Activated T-helper 2 cell treated with anti-CD3 and anti-CD28 coated beads, Interferon-gamma antibody, Interleukin-2, Interleukin-4, amounts not matched to agents 10 μg/mL and 5 μg/mL and 100 μg/mL, durations not matched to agents 14 hours and 24 hours and 36 hours (primary cell): ENCODE measurements at places on chromosomes 7 and 10.

- no peak for DNase-seq
These were observed 6.9 kb upstream of the H2AZ2 start for GRCh38 chr7:44854644-44855364.

DNA sequence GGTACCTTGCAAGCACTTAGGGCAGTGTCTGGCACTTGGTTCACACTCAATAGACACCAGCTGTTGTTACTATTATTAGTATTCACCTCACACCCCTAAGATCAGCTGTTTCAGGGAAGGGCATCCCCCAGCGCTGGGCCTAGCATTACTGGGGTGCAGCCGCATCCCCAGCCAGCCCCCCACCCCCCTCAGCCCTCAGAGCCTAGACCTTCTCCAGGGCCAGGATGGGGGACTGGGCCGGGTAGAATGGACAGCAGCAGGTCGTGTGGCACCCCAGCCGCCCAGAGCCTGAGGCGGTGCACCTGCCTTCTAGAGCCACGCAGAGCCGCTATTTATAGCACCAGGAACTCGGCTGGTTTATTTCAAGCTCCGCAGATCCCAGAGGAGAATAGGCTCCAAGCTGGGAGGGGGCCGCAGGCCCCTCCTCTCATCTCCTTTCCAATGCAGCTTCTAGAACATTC lies 60.5 kb downstream of the GTF2IRD1 start:
- DNase-seq: no peak

DNA sequence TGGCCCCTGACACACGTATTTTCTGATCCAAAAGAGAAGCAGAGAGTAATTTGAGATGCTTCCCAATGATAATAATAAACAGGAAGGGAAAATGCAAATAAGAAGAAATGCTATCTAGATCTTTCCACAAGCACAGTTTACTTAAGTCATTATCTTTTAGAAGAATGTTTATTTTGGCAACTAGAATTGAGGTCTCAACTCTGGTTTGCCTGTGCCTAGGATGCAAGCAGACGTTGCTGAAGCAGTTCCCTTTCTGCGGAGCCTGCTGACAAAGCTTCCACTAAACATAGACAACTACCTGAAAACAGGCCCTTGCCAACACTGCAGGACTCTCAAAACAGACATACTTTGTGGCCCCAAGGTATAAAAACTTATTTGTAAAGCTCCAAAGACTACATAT lies 315.8 kb upstream of the POM121L12 start:
- DNase-seq: no peak

- DNase-seq: no peak
These were observed 41.4 kb downstream of the RAMP3 start for GRCh38 chr7:45198986-45199385.

DNA sequence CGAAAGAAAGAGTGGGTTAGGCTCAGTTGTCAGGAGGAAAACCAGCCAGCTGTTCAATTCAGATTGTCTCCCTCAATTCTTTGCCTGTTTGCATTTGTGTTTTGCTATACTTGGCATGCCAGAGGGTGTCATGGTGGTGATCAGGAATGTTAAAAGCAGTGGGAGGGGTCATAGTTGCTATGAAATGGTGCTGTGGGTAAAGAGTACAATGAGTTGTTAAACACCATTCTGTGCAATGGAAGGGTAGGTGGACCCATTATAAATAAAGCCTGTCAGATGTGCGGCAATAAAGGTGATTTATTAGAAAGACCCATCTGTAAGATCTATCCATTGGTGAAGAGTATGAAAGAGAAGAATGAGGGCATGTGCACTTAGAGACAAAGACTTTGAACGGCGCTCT lies 82.2 kb downstream of the MRPL32 start:
- DNase-seq: no peak

DNA sequence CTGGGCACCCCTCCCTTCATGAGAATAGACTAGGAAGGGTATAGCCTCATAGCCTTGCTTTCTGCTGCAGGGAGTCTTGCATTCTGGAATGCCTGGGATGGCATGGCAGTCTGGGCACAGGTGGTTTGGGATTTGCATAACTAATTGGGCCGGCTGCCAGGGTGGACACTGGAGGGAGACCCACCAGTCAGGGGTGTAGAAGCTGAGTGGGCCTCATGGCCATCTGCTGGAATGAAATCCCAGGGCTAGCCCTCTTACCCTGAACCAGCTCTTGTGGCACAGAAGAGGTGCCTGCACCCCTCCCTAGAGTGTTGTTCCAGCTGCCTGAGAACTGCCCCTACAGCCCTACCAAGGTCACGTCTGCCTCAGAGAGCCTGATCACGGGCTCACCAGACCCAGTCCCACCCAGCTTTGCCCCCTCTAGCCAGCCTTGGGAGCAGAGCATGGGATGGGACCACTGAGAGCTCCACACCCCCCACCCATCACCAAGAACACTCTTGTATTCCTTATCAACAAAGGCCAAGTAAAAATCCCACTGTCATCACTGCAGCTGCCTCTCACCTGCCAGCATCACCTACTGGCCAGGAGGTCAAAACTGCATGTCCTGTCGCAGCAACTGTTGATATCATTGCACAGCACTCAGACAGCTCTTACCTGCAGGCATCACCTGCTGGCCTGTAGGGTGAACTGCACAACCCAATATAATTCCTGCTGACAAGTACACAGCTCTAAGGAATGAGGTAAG lies 148.9 kb downstream of the ZEB1 start:
- DNase-seq: no peak

DNA sequence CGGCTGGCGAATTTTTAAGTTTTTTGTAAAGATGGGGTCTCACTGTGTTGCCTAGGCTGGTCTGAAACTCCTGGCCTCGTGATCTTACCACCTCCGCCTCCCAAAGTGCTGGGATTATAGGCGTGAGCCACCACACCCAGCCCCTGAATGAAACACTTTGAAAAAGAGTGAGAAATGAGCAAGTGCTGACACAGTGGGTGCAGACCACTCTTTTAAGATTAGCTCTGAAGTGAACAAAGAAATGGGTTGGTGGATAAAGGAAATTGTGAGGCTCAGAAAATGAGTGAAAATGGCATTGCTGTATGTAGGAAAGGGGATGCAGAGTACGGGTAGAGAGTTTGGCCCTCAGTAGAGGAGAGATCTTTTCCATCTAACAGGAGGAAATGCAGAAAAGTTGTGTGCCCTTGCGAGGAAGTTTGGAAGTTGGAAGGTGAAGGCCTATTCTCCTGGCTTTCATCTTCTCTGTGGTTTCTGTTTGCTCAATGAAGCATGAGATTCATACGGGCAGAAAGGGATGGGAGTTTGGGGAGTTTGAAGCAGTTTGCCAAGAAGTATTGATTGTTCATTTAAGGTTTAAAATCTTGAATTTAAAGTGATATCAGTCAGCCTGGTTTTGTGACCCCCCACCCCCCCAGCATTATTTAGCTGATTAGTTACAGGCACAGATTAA lies 11.0 kb downstream of the MAPK8 start:
- DNase-seq: no peak

DNA sequence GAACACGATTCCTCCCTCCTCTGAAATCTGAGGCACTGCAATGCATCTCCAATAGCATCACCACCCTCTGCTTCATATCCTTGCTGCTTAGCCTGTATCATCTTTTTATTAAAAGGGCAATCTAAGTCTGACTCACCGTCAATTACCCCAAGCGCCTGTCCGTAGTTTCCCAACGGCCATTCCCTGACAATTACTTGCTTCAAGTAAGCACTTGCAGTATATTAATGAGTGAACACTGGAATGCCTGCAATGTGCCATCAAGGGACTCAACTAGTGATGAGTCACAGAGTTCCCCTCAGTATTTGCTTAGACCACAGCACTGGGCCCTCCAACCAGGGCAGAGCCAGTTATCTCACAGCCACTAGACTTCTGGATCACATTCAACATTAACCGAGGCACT lies 19.5 kb upstream of the PPP1R3C start:
- no peak for DNase-seq

DNA sequence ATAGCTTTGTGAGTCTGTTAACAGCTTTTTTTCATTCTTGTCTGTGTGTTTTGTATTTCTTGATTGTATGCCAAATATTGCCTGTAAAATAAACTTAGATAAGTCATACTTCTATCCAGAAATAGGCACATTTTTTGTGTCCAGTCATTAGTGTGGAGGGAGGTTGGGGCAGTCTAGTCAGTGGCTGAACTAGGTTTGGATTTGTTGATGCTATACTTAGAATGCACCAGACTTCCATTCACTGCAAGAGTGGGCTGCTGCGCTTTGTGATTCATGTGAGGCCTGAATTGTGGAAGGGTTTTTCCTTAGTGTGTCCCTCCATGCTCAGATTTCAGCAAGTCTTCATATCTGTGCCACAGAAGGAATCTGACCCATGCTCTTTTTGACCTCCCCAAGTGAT lies 50.0 kb downstream of the TRUB1 start:
- no peak for DNase-seq

DNA sequence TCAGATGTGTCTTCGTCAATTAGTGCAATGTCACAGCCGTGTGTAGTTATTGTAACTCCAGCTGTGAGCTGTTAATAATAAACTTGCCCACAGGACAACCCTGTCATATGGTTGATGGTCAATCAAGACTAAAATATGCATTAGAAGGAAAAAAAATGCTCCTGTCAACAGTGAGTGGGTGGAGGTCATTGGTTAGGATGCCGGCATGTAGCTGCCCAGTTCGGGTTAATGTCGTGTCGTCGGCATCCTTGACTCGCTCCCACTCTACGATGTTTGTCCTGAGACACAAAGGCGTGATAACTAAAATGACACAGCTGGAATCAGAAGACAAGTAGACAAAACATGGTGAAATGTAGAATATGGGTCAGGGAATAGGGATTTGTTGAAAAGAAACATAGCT lies 442.8 kb upstream of the NPVF start:
- no peak for DNase-seq

GRCh38 chr7:105065104-105065503 lies 51.1 kb downstream of the KMT2E start:
- no peak for DNase-seq

DNA sequence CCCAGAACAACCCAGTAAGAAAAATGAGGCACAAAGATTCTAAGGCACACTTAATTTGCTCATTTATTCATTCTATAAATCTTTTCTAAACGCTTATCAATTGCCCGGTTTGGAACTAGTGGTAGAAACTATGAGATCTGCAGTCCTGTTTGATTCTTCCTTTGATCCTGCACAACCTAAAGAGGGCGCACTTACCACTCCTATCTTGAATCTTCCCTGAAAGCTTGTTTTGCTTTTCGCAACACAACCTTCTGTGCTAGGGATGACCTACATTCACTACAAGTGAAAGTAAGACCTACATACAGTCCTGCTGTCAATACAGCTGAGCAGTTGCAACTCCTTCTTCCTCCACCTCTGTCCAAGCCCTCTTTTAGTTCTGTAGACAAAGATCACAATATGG lies 12.6 kb upstream of the ARL4A start:
- peak; percentile 34 for DNase-seq

- peak; percentile 81 for DNase-seq
These were observed at the start of gene SFXN4 for GRCh38 chr10:119165171-119166117. TSS of gene SFXN4 (minus strand) at chr10:119165714. CDS start at chr10:119165647, 67 bp downstream.

GRCh38 chr10:80855348-80855971 lies 317.8 kb downstream of the SH2D4B start:
- no peak for DNase-seq

GRCh38 chr7:124257638-124258308 lies 224.9 kb upstream of the TMEM229A start:
- DNase-seq: no peak

DNA sequence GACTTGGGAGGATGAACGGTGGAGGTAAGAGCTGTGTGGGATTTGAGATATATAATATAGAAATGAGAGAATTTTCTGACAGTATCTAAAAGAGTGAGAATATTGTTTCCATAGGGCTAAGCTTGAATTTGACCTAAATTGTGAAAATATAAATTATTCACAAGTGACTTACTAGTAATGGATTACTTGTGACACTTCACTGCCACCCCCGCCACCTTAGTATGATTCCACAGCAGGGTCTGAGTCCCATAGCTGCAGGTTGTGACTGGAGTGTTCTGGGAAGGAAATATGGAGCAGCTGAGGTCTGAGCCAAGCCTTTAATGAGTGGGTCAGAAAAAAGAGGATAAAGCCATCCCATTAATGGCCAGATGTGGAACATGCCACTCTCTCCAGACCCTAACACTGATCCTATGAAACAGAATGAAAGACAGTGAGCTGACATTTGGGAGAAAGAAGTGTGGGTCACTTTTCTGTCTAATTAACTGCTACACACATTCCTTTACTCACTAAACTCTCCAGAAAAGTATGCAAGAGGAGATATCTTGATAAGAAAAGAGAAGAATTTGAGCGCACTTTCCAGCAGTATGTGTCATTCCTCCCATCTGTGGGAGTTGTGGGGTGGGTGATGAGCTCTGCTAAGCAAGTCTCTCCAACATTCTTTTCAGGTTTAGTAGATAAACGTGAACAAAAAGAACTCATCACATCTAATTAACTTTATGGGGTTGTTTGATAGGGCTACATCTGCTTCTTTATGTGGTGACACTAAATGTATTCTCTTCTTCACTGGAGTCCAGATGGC lies 1193.4 kb downstream of the SORCS3 start:
- DNase-seq: no peak

DNA sequence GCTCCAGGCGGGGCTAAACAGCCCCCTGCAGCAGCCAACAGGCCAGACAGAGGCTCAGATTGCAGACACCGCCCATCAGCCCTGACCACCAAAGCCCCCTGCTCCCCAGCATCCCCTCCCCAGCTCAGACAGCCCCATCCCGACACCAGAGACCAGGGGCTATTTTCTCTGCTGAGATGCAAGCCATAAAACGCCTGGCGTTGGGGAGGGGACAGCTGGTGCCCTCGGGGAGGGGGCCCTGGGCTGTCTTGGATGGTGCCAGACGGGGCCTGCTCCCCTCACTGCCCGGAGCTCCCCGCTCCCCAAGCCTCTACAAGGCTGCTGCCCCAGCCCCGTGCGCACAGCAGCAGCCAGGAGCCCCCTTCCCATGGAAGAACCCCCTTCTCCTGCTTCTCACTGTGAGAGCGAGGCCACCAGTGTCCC lies 31.8 kb downstream of the GET4 start:
- DNase-seq: no peak

- DNase-seq: no peak
These were observed 28.9 kb downstream of the LRRC27 start for GRCh38 chr10:132360766-132361447.

GRCh38 chr10:18423058-18423637 lies 228.2 kb downstream of the NSUN6 start:
- DNase-seq: no peak

DNA sequence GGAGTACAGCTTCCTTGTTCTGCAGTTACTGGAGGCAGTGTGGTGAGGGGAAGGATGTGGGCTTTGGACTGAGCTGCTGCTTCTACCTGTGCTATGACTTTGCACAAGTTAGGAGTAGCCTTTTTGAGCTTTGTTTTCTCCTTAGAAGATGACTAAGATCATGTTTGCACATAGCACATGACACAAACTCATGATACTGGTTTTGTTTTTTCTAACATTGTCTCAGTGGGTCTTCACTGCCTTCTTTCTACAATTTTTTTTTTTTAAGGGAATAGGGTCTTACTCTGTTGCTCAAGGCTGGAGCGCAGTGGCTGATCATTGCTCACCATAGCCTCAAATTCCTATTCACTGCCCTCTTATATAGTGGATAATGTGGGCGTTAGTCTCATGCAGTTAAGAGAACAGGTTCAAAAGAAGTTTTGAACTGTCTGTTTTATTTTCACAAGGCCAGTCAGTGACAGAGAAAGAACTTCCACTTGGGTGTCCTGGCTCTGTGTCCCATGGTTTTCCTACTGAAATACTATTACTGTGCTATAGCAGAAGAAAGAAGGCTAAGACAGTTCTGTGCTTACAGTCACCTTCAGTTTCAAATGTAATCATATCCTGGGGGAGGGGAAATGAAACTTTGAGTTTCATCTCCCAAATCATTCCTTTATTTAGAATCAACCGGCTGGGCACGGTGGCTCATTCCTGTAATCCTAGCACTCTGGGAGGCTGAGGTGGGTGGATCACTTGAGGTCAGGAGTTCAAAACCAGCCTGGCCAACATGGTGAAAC lies 72.0 kb downstream of the KAT6B start:
- peak; percentile 26 for DNase-seq
